ENCODE measurements at places on chromosomes 11 and 22.

DNA sequence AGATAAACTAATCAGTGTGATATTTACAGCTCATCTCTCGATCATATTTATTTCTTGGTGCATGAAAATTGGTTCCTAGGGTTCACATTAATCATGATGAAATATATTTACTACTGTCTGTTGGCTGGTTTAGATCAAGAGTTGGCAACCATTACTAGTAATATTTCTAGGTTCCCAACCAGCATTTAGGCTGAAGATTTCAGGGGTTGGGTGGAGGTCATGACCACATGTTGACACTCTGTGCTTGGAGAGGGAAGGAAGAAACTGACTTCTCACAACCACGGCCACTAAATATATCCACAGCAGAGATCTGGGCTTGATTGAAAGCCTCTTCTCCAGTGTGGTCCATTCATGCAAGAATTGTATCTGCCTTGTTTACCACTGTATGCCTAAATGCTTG lies 87.9 kb downstream of the ALX4 start:
- no peak for DNase-seq

DNA sequence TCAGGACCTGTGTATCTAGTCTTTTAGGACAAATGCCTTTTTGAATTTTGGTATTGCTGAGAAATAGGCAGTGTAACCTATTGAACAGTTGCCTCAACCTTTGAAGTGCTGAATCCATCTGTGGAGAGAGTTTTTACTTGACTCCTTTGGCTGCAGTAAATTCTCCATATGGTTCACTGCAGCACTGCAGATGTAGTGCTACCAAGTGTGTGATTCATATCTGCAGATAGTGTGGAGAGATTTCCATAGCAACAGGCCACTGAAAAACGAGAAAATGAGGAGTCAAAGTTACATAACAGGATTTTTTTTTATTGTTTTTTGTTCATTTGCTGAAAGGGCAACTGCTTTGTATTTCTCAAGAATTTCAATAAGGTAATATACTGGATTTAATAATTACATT lies 356.1 kb downstream of the RAB38 start:
- DNase-seq = no peak

GRCh38 chr22:35475545-35475944 lies 65.1 kb upstream of the RASD2 start:
- no peak for DNase-seq

DNA sequence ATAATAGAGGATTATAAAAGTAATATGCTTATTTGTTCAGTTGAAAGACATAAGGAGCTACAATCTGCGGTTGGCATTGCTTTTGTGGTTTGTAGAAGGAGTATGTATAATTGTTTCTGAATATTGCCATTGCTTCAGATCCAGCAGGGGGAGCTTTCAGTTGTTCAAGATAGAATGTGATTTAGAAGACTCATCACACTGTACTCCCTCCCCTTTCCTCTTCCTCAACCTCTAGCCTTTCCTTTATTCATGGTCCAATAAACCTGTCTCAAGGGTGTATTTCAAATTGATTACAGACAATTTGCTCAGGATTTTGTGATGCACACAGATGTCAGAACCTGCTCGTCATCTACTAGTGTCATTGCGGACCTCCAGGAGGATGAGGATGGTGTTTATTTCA lies 9.8 kb downstream of the PRMT3 start:
- no peak for DNase-seq

- DNase-seq = no peak
Measured at GRCh38 chr11:45844822-45845578, 2.3 kb upstream of the CRY2 start.

- DNase-seq = no peak
Measured at GRCh38 chr11:17550450-17551346, 3.6 kb downstream of the OTOG start.

Data from activated CD8-positive, alpha-beta memory T cell treated with anti-CD3 and anti-CD28 coated beads for 48 hours (primary cell).